Right lung (tissue), 10 donors: ENCODE measurements at places on chromosomes 13 and 19. TPM values are rescaled to one million over a fixed set of nuclear protein-coding genes. Genes with fewer than 3 reads are reported as not detected.

ZNF284 gene
- polyA plus RNA-seq = 10.2 TPM

UBXN6 gene
- 133 TPM for polyA plus RNA-seq

CGB5 gene
- polyA plus RNA-seq = not detected

LMTK3 gene
- 4.0 TPM for polyA plus RNA-seq

CADM4 gene
- polyA plus RNA-seq = 19.2 TPM

ITGBL1 gene
- polyA plus RNA-seq = 0.39 TPM

PEX11G gene
- polyA plus RNA-seq = 3.1 TPM

RFXAP gene
- 23.7 TPM for polyA plus RNA-seq

SIGLECL1 gene
- polyA plus RNA-seq = not detected

PRODH2 gene
- not detected for polyA plus RNA-seq

GGN gene
- 0.33 TPM for polyA plus RNA-seq

IGSF23 gene
- not detected for polyA plus RNA-seq

VSIG10L gene
- polyA plus RNA-seq = 3.2 TPM

LGALS14 gene
- polyA plus RNA-seq = 0.37 TPM

OR10H3 gene
- polyA plus RNA-seq = not detected

ARMC6 gene
- polyA plus RNA-seq = 33.1 TPM

KL gene
- polyA plus RNA-seq = 8.6 TPM

GPC5 gene
- polyA plus RNA-seq = 12.8 TPM

ARHGEF7 gene
- polyA plus RNA-seq = 69.0 TPM

EFNA2 gene
- 0.84 TPM for polyA plus RNA-seq

ADM5 gene
- polyA plus RNA-seq = 0.76 TPM

B3GLCT gene
- 16.0 TPM for polyA plus RNA-seq

ZNF700 gene
- polyA plus RNA-seq = 24.9 TPM

OVOL3 gene
- 0.16 TPM for polyA plus RNA-seq

ACTMAP gene
- polyA plus RNA-seq = 12.4 TPM

YJEFN3 gene
- polyA plus RNA-seq = 14.8 TPM

RABAC1 gene
- polyA plus RNA-seq = 52.4 TPM

CD37 gene
- 44.1 TPM for polyA plus RNA-seq

RNF225 gene
- not detected for polyA plus RNA-seq

KIRREL2 gene
- 4.3 TPM for polyA plus RNA-seq

DLEU7 gene
- polyA plus RNA-seq = 0.35 TPM

GPC6 gene
- 25.1 TPM for polyA plus RNA-seq

B3GNT3 gene
- 0.12 TPM for polyA plus RNA-seq

ZNF763 gene
- polyA plus RNA-seq = 11.1 TPM

HIPK4 gene
- polyA plus RNA-seq = 0.17 TPM

GZMM gene
- polyA plus RNA-seq = 0.32 TPM

SPC24 gene
- polyA plus RNA-seq = 27.5 TPM

SERP2 gene
- polyA plus RNA-seq = 9.6 TPM

NMRK2 gene
- not detected for polyA plus RNA-seq

MAP4K1 gene
- 5.2 TPM for polyA plus RNA-seq

MBD3L4 gene
- not detected for polyA plus RNA-seq

ZNF560 gene
- polyA plus RNA-seq = 0.26 TPM

IRF2BP1 gene
- 13.5 TPM for polyA plus RNA-seq

HRC gene
- polyA plus RNA-seq = 10.4 TPM

ZNF441 gene
- polyA plus RNA-seq = 8.1 TPM
